ENCODE measurements at places on chromosomes 3 and 15.

DNA sequence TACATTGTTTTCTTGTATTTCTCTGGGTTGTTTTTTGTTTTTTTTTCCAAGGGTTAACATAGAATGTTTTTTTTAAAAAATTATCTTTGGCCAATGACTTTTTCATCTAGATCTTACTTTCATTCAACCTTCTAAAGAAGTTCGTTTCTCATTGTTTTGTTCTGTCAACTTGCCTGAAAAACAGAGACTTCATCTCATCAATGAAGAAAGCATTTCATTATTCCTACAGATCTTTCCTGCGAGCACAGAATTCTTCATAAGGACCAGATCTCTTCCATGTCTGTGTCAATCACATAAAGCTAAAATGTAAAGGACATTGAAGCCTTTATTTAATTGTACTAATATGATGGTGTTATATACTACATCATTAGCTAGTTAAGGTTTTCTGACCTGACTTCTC, 9.7 kb upstream of the EIF3J start:
- no peak for DNase-seq

- no peak for DNase-seq
These were observed 122.0 kb downstream of the TFDP2 start for GRCh38 chr3:142027300-142027699.

DNA sequence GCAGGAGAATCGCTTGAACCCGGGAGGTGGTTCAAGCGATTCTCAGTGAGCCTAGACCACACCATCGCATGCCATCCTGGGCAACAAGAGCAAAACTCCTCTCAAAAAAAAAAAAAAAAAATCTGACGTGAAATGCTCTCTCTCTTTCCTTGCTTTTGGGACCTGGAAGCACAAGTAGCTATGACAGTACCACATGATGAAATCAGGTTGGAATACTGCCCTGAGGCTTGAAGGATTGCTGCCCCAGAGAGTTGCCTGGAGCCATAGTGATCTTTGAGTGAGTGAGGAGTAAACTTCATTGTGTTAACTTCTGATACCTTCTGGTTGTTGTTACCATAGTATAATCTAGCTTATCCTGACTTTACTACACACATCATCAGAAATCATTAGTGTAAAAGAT, 23.3 kb downstream of the AKAP13 start:
- no peak for DNase-seq

DNA sequence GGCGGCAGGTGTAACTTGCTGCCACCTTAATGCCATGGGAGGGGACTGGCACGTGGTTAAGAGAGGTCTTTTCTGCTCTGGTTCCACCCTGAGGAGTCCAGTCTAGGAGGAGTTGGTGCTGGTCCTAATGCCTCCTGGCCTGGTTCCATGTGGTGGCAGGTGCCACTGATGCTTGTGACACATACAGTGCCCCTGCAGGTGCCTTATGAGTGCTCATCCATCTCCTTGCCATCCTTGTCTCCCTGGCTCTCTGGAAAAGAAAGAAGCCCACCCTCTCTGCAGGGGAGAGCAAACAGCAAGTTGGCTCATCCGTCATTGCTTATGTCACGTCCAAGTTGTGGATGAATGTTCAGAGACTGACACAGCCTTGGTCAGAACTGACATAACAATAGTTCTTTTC, 175.8 kb upstream of the DPH6 start:
- no peak for DNase-seq

DNA sequence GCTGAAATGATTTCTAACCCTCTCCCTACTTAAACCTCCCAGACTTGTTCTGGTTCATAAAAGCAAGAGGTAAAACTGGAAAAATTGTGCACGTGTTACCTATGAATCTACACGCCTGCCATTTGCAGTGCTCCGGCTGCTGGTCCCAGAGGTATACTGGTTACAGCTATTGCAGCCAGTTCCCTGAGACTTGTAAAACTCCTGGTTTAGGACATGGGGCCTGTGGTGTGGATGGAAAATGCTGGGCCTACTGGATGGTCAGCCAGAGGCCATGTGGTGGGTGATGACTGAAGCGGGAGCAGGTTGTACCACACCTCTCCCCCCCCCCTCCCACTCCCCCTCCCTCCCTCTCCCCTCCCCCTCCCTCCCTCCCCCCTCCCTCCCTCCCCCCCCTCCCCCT, 45.0 kb downstream of the SENP2 start:
- no peak for DNase-seq

DNA sequence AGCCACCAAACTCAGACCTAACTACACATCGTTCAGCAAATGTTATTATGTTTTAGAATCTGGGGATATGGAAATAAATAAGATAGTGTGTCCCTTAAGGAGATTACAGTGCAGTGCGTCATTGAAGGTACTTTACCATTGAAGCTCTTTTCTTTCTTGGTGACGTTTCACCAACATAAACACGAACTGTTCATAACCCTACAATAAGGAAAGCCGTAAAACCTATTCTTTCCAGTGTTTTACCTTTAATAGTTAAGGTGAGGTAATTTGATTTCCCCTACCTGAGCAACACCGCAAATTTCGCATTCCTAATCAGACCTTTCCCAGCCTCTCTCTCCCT, 826 bp downstream of the CCDC66 start:
- no peak for DNase-seq

- DNase-seq: no peak
These were observed 254.5 kb upstream of the ROPN1 start for GRCh38 chr3:124246376-124246775.

DNA sequence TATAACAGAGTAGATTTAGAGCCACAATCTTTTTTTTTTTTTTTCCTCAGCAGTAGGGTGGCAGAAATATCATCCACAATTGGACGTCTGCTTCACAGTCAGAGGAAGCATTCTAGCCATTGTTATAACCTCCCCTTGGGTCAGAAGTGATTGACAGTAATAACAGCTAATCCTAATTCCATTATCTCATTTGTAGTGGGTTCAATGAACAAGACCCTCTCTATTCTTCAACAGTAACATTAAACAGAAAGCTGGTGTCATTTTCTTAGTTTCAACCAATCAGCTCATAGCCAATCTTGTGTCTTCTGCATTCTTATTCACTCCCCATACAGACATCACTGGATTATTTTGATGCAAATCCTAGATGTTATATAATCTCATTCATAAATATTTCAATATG, 44.6 kb downstream of the QTRT2 start:
- DNase-seq: no peak

DNA sequence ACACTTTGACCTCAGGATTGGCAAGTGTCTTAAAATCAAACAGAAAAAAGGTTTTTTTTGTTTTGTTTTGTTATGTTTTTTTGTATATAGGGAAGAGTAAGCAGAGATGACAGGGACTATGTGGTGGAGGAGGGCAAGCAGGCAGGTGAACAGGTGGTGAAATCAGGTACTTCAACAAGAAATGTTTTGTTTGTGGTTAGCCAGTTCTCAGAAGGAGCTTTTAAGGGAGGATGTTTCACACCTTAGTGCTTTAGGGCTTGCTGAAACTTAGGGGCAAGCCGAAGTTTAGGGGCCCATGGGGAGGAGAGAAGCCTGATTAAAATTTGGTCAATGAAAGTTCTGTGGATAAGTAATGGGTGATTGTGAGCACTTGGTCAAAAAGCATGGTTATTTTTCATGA, 370.7 kb upstream of the SLCO3A1 start:
- DNase-seq: no peak

GRCh38 chr3:86563400-86563970, 427.5 kb downstream of the VGLL3 start:
- peak; percentile 43 for DNase-seq

GRCh38 chr3:123610331-123610730, 25.5 kb upstream of the HACD2 start:
- DNase-seq: no peak

All from NT2/D1 (cell line).